ENCODE measurements at places on chromosomes 13 and 19.

- no peak for DNase-seq
Measured at GRCh38 chr13:35621989-35622388, 145.5 kb upstream of the MAB21L1 start.

- DNase-seq = peak; percentile 13
Measured at GRCh38 chr13:20924758-20925394, 22.3 kb upstream of the XPO4 start.

- DNase-seq = no peak
Measured at GRCh38 chr13:43569658-43570057, 217.1 kb downstream of the ENOX1 start.

GRCh38 chr13:62357887-62358645 is 942.4 kb upstream of the PCDH20 start:
- peak; percentile 19 for DNase-seq

DNA sequence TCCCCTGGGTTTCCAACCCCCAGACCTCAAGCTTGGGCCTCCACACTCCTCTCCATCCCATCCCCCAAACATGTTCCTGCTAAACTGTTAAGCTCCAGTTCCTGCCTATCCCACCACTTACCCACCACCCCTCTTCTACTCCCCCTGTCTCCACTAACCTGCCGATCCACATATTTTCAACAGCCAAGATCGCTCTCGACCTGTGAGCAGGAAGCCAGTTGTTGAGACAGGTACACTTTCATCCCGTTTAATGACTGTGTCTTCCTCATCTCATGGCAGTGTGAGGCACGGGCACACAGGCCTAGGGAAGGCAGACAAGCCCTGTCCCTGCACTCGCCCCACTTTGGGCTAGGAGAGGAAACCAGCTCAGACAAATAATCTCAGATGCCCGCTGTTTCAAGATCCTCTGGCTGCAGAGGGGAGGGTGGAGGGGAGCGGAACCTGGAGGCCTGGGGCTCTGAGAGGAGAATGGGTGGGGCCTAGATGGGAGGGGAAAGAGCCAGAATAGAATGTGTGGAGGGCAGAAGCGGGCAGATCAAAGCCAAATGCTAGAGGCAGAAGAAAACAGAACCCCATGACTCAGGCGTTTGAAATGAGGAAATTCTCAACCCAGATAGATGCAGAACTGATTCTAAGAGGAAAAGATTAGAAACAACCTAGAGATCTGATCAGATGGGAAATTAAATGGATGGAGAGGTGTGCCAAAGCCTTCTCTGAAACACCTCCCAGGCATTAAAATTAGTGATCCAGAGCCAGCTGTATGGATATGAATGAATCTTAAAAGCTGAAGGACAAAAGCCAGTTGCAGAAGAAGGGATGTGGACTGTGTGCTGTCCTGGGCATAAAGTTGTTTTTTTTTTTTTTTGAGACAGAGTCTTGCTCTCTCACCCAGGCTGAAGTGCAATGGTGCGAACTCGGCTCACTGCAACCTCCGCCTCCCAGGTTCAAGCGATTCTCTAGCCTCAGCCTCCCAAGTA is 16.9 kb upstream of the CYP2S1 start:
- peak; percentile 90 for DNase-seq

Data from RWPE1 (cell line).